CD4-positive, alpha-beta T cell (primary cell): ENCODE measurements at places on chromosomes 16 and 17.

DNA sequence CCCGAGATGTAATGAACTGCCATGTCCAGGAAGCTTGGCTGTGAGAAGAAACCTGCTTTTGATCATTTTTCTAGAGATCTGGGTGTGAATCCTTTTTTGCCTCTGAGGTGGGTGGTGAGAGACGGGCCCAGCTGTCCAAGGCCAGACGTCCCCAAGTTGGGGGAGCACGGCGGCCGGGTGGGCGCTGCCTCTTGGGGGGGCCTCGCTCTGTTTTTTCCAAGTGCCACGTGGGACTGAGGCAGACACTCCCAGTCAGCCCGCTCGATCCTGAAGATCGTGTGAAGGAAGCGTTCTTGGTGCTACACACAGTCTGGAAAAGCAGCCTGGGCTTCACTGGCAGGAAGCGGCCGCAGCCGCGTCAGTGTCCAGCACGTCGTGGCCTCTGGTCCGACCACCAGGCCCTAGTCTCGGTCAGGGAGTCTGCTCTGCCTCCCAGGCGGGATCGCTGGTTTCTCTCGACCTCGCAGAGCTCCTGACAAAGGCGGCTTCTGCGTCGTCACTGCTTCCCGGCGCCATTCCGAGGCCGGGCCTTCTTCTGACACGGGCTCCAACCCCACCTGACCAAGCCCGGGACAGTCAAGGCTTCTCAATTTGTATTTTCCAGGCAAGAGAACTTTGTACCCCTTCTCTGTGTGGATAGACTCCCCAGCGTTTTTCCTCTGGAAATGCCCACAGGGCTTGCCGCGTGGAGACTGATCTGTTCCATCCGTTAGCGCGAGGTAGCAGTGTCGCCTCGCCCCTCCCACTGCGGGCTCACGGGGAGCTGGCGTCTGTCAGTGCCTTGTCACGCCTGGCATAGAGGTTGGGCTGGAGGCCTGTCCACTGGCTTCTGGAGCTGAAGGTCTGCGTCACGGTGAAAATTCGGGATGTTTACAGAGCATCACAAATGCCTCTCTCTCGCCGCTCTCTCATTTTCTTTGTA lies 12.4 kb downstream of the PRSS27 start:
- DNase-seq = no peak

DNA sequence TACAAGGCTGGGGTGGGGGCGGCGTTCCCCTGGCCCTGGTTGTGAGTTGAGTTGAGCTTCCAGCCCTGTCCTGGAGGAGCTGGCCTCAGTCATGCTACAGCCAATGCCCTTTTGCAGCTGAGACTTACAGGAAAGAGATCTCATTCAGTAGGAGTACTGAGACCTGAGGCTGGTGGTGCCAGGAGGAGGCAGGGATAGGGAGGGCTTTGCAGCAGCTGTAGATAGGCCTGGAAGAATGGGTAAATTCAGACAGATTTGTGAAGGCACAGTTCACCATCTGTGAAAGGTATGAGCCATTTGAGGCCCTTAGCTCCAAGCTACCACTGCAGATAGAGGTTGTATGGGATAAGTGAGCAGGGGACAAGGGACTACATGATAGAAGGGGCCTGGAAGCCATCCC lies 5.6 kb downstream of the STX4 start:
- no peak for DNase-seq

- no peak for DNase-seq
Observed at GRCh38 chr16:79932572-79932971, 332.0 kb upstream of the MAF start.

DNA sequence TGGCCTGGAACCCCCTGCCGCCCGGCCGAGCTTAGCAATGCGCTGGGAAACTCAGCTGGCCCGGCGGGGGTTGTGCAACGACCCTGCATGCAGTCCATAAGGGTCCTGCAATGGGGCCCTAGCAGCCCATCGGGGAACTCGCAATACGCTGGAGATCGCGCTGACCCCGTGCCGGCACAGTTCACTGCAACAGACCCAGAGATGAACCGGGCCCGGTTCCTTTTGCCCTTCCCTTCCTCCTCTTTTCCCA lies 375 bp downstream of the SLC25A11 start:
- DNase-seq = no peak

GRCh38 chr16:85112364-85112763 lies at the start of gene CIBAR2:
CIBAR2 (minus strand) TSS chr16:85112472; CDS start chr16:85112352, 120 bp downstream.
- DNase-seq = no peak
